GM19239 (cell line): ENCODE measurements at places on chromosomes 5 and 9.

DNA sequence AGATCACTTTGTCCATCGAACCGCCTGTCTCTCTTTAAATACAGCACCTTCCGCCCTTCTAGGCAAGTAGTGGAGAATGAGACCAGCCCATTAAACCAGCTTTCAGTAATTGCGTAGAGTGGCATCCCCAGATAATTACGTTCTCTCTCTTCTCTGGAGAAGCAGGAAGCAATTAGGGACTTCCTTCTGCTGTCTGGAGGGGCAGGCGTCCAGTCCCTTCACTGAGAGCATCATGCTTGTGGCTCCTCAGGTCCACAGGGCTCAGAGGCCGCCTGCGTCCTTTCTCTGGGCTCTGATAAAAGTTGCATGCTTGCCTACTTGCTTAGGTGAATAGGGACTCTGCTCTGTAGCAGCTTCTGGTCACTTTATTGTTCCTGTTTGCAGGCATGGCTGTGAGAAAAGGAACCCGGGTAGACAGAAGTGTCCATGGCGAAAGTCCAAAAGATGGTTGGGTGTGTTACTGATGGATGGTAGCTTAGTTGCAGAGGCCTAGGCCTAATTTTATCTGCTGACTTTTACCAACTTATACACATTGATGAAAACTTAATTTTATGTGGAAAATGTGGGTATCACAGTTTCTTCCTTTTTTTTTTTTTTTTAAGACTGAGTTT, 299.1 kb upstream of the PANK3 start:
- no peak for DNase-seq

DNA sequence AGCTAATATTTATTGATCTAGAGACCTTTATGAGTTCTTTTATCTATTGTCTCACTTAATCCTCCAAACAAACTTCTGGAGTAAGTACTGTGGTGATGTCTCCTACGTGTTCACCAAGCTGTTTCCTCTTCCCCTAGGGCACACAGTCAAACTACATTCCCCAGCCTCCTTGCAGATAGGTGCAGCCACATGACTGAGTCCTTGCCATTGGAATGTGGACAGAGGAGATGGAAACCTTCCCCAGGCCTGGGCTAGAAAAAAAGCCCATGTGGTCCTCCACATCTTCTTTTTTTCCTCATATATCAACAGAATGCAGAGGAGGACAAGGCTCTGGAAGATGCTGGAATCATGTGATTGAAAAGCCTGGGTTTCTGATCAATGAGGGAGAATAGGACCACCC, 88.0 kb downstream of the ANKRD55 start:
- no peak for DNase-seq

GRCh38 chr9:89478821-89479668, 18.9 kb downstream of the SEMA4D start:
- DNase-seq: no peak

GRCh38 chr5:154301726-154302125, 111.2 kb downstream of the GALNT10 start:
- DNase-seq: no peak

- DNase-seq: no peak
Measured at GRCh38 chr5:133579766-133580165, 32.6 kb downstream of the FSTL4 start.

GRCh38 chr5:67998709-67999261, 216.8 kb upstream of the PIK3R1 start:
- DNase-seq: no peak

- DNase-seq: no peak
Measured at GRCh38 chr9:105051897-105052296, 123.9 kb upstream of the ABCA1 start.

GRCh38 chr9:4706971-4707622, 27.7 kb downstream of the CDC37L1 start:
- DNase-seq: no peak

DNA sequence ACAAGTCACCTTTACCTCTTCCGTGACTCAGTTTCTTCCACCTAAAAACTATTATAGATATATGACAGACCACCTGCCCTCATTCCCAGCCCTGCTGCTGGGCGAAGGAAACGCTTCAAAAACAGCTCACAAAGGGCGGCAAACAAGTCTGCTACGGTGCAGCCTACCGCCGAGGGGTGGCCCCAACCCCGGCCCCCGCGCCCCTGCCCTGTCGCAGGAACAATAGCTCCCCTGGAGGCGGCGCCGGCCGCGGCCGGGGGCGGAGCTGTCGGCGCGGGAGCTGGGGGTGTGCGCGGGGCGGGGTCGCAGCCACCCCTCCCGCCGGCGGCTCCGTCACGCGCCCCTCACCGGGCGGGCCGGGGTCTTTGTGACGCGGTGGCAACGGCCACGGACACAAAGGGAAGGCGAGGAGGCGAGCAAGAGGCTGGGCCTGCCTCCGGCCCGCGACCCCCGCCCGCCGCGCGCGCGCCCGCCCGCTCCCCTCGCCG, at the start of gene TMEFF1:
TMEFF1 (plus strand) TSS at position 362 of the 488 bp plus-strand sequence. CDS start 396 bp downstream, outside the sequence.
- DNase-seq: peak; percentile 38

DNA sequence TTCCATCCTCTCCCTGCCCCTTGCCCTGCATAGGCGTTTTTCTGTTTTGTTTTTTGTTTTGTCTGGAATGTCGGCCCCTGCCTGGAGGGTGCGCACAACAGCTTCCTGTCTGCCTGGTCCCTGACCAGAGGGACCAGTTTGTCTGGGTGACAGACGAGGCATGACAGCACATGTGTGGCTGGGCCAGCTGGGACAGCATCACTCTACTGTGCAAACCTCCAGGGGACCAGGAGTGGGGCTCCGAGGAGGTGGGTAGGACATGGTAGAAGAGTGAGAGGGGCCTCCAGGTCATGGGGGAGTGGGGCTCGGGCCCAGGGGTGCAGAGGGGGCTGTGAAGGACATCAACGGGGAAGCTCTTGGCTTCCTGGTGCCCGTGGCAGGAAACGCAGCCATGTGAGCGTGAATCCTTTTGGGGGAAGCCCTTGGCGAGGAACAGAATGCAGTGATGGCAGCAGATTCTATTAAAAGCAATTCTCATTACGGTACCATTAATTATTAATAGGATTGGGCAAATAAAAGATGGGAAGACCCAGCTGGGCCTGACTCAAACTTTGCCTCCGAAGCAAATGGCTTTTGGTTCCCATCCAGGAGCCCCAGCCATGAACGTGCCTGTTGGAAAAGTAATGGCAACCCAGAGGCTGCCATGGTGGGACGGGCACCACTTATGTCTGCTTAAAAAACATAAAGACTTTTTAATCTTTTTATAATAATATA, 184.4 kb upstream of the IER5L start:
- no peak for DNase-seq

GRCh38 chr9:69066955-69067354, 31.4 kb downstream of the FXN start:
- no peak for DNase-seq

DNA sequence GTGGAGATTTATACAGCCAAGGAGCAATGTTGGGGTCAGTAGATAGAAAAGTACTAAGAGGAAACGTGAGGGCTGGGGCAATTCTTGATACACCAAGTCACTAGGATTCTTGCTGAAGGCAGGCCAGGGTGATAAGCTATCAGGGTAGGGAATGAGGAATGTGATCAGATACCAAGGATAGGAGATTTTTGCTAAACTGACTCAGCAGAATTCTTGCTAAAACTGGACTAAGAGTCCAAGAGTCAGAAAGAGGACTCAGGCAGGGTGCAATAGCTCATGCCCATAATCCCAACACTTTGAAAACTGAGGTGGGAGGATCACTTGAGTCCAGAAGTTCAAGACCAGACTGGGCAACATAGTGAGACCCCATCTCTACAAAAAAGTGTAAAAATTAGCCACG, 71.7 kb downstream of the ENTREP1 start:
- no peak for DNase-seq

DNA sequence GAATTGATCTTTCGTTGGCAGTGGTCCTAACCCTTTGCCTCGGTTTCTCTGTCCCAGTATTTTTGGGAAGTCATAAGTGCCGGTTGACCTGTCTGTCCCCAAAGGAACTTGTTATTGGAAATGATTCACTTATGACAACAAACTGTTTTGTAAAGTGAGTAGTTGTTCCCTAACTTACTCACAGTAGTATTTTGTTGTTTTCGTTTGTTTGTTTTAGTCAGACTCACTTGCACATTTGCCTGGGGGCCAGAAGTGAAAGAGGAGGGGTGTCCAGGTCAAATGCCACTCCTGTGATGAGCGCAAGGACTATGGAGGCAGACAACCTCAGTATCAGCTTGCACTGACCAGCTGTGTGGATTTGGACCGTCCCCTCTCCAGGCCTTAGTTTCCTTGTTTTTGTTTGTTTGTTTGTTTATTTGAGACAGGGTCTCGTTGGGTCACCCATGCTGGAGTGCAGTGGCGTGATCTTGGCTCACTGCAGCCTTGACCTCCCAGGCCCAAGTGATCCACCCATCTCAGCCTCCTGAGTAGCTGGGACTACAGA, 47.3 kb downstream of the ANKRD55 start:
- DNase-seq: no peak

- no peak for DNase-seq
Measured at GRCh38 chr5:41638685-41639084, 128.3 kb upstream of the PLCXD3 start.

DNA sequence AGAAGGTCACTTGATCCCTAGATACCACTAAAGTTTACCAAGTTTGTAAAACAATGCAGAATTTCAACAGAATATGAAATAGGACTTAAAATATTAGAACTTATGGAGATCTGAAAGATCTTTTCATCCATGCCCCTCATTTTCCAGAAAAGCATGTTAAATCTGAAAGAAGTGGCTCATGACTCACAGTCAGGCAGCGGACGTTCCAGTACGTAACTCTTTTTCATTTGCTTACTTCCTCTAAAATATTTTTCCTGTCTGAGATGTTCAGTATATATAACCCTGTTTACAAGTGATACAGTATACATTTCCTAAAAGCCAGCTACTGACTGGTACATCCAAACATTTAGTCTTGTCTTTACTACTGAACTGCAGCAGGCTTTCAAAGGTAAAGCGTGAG, 22.3 kb downstream of the FBXW2 start:
- no peak for DNase-seq

GRCh38 chr9:111386386-111386785, 56.4 kb upstream of the OR2K2 start:
- no peak for DNase-seq

DNA sequence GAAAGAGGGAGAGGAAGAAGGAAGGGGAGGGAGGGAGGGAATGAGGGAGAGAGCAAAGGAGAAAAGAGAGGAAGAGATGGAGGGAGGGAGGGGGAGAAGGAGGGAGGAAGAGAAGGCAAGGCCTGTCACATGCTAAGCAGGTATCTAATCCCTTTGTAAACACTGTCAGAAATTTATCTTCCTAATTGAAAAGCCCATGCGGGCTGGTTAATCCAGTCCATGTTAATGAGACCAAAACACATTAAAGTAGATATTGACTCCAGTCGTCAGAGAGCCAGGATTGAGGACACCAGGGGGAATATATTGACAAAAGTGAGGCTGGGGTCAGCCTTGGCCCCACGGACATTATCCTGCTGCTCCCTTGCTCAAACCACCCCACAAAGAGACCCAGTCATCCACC, 37.4 kb upstream of the ALDH1B1 start:
- DNase-seq: no peak

DNA sequence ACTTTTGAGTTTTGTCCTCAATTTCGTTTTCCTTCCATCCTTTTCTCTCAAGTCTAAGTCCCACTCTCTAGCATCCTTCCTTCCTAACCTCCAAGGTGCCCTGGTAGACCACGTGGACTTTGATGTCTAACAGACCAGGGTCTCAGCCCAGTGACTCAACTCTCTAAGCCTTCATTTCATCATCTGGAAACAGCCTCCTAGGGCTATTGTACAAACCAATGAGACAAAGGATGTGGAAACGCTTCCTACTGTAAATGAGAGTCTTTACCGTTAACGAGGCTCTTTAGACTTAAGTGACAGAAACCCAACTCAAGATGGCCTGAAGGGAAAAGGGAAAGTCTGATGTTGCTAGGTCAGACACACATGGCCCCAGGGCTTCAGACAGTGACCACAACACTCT, 49.2 kb upstream of the CPLX2 start:
- DNase-seq: no peak
